Retina (tissue), 1 donor: ENCODE measurements at places on chromosomes 1 and 21.

DNA sequence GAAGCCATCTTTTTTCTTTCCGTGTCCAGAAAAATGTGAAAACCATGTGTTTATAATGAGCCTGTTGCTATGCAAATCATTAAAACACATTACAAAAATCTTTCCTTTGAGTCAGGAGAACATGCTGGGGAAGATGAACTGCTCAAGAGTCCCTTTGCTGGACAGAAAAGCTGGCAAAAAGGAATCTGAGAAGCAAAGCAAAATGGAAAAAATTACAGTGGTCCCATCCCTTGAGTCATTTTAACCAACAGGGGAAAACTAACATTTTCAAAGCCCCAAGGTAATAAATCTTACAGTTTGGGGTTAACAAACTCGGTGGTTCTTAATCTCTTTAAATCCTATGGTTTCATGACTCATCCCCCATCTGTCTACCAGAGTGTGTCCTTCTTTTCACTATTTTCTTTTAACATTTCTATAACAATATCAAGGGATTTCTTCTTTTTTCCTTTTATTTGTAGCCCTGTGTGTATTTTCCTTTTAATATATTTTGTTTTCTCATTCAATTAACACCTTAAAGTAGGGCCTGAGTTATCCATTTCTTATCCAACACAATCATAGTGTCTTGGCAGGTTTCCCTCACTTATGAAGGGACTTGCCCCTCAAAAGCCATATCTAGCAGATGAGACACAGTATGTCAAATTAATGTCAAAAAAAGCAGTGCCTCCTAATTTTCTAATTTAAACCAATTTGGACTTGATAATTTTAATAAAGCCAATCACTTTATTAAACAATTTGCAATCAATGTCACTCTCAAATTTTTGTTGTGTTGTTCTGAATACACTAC, 105.4 kb downstream of the PTPN14 start:
- DNase-seq = no peak

GRCh38 chr1:201358596-201358995, 18.9 kb downstream of the TNNT2 start:
- no peak for DNase-seq

DNA sequence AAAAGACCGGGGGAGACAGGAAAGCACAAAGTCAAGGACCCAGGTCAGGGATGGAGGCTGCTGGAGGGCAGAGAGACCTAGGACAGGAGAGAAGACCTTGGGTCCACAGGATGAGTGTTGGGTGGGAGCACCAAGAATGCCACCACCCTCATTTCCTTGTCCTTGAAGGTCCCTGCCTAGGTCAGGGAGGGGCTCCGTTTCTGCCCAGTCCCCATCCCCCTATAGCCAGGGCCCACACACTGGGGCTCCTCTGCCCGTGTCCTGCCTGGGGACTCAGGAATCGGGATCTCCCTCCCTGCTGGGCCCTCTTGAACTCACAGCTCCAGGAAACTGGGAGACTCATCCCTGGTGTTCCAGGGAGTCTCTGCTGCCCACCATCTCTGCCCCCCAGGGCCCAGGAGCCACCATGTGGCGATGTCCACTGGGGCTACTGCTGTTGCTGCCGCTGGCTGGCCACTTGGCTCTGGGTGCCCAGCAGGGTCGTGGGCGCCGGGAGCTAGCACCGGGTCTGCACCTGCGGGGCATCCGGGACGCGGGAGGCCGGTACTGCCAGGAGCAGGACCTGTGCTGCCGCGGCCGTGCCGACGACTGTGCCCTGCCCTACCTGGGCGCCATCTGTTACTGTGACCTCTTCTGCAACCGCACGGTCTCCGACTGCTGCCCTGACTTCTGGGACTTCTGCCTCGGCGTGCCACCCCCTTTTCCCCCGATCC, 584 bp downstream of the TINAGL1 start:
- no peak for DNase-seq

- no peak for DNase-seq
Measured at GRCh38 chr1:69246109-69246508, 321.6 kb upstream of the LRRC7 start.

DNA sequence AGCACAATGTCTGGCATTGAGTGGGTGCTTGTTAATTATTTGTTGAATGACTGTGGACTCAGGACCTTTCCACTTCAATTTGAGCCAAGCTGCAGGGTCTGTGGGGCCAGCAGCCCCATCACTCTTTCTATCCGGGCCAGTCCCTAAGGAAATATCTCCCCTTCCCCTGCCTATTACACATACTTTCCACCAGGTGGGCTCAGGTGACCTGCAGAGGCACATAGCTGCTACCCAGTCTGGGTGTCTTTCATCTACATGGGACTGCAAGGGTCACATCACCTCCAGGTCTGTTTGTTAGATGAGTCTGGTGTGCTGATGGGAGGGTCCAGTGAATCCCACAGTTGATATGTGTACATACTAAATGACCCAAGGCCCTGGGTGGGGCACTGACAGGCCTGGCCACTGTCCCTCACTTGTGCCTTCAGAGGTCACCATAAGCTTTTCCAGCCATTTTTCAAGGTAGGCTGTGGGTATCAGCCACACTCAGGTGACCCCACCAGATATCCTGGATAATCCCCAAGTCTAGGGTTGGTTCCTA, 59.5 kb upstream of the KDM4A start:
- no peak for DNase-seq

GRCh38 chr21:45096217-45096616, 21.8 kb downstream of the ADARB1 start:
- no peak for DNase-seq

GRCh38 chr1:82795508-82796149, 994.9 kb downstream of the ADGRL2 start:
- DNase-seq = no peak

DNA sequence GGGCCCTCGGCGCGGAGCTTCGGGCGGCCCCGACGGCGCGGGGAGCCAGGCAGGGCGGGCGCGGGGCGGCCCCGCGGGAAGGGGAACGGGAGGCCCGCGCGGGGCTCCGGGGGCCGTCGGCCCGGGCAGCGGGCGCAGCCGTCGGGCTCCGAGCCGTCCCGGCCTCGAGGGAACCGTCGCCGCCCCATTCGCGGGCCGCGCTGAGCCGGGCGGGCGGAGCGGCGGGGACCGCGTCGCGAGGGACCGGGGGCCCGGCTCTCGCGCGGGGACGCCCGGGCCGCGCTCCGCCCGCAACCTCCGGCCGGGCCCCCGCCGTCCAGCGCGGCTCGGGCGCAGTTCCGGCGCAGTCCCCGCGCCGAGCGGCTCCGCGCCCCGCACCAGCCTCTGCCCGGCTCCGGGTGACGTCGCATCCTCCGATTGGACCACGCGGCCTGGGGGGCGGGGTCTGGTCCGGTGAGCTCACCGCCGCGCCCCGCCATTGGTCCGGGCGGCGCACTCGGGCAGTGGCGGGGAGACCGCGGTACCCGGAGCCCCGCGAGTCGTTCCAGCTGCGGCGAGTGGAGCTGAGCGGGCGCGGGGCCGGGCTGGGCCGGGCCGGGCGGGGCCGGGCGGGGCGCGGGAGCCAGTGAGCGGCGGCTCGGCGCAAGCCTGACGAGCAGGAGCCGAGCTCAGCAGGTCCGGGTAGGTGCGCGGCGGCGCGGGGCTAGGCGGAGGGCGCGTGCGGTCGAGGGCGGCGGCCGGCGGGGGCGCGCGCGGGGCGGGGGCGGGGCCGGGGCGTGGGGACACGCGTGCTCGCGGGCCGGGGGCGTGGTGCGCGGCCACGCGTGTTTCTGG, 66.7 kb upstream of the VAMP3 start:
- peak; percentile 95 for DNase-seq

- DNase-seq = no peak
Measured at GRCh38 chr1:18938008-18938706, 18.3 kb downstream of the IFFO2 start.

GRCh38 chr1:7636795-7637526, 134.1 kb upstream of the VAMP3 start:
- DNase-seq = no peak

DNA sequence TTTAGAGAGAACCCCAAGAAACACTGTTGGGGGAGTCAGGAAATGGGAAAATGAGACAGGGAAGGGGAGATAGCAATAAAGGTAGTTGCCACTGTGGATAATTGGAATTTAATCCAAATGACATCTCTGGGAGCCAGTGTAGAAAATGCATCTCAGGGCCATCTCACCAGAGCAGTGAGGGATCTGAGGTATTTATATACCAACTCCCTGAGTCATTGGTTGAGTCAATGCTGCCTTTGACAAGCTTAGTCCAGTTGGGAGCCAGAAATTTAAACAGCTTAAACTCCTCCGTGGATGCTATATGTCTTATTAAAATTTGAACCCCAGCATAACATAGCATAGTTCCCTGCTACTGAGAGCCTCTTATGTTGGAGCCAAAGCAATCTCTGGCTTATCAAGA, 140.3 kb downstream of the SLC30A10 start:
- DNase-seq = no peak

- DNase-seq = no peak
Measured at GRCh38 chr1:152005360-152005912, 11.8 kb upstream of the S100A10 start.

DNA sequence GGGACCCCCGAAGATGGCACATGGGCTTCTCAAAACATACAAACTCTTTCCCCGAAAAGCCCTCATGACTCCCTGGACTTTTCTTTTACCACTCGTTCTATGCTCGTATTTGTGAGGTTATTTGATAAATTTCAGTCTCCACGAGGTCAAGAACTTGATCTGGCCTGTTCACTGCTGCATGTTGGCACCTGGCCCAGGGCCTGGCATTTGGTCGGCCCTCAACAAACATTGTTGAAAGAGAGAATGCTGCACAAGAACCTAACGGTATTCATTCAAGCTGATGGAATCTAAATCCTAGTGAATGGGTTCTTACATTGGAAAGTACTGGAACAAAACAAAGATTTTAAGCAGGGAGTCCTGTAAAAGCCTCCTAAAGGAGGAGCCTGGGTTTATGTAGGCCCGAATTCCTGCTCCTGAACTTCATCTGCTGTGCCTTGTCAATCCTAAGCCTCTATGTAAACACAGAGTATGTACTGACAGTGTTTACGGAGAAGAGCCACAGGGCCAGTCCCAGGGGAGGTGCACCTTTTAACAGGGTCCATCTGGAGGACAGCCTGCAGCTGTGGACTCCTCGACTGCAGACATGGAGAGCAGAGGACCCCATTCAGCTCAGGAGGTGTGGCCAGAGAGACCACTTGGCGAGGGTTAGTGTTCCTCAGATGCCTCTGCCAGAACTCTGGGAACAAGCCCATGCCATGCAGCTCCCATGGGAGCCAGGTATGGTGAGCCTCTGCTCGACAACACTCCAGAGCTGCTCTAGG, 46.9 kb downstream of the L1TD1 start:
- no peak for DNase-seq

DNA sequence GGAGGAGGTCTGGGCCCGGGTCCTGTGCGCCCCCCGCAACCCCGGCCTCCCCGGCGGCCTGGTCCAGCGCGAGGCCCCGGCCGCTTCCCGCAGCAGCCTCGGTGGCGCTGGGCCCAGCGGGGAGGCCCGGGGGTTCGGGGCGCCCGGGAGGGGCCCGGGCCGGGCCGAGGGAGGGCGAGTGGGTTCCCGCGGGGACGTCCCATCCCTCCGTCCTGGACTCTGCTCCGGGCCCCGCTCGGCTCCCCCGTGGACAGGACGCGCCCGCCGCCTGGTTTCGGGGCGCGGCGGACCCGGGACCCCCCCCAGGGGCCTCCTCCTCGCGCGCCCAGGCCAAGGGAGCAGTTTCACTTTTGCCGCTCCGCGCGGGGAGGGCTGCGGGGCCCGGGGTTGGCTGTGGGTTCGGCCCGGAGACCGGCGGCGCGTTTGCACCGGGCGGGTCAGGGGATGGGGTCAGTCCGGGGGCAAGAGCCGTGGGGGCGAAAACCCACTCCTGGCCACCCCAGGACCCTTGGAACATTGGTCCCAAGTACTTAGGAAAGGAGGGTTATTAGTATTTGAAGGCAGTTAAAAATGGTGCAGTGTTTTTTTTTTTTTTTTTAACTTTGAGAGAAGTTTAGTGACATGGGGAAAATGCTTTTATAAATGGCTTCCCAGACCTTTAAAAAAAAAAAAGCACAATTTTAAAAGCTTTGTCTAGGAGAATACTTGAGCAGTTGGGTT, 677 bp downstream of the AGPAT3 start:
- DNase-seq = peak; percentile 53

GRCh38 chr1:74683656-74684055, 10.1 kb upstream of the ERICH3 start:
- no peak for DNase-seq

- DNase-seq = no peak
Measured at GRCh38 chr1:100581096-100581705, 43.3 kb downstream of the GPR88 start.

- DNase-seq = no peak
Measured at GRCh38 chr1:31981456-31981839, 32.2 kb upstream of the KHDRBS1 start.

GRCh38 chr1:29349871-29350491, 113.7 kb downstream of the PTPRU start:
- no peak for DNase-seq

- DNase-seq = no peak
Measured at GRCh38 chr1:24384251-24385090, 29.1 kb downstream of the STPG1 start.

GRCh38 chr1:224198572-224198971, 15.5 kb downstream of the DEGS1 start:
- DNase-seq = no peak

GRCh38 chr1:15475752-15476314, at the start of gene CELA2B:
Gene CELA2B (plus strand): TSS chr1:15476104. CDS start chr1:15476126, 22 bp downstream.
- DNase-seq = no peak

GRCh38 chr21:35136586-35137219, 87.6 kb upstream of the RUNX1 start:
- no peak for DNase-seq

DNA sequence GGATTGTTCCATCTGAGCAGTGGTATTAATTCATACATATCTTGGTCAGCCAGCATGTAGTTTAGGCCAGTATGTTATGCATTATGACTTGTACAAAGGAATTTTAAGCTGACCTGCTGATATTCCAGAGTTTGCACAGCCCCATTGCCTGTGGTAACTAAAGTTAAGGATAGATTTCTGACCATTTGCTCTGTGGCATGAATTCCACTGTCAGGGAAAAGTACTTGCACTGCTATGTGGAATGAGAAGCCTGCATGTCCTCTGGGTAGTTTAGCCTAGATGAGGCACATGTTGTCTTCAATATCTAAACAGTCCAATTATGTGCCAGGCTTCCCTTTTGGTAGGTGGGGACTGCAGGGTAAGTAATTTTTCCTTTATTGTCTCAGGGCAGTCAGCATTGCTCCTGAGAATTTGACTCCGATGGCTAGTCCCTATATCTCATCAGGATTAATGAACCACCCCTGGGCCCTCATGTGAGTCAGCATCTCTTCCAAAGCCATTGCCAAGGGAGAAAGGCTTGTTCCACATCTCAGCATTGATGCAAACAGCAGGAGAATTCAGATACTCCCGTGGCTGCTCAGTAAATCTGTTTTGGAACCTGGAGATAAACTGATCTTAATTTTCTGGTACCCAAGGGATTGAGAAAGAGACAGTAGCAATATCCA, 30.2 kb downstream of the NEK7 start:
- no peak for DNase-seq

- DNase-seq = no peak
Measured at GRCh38 chr1:16971341-16972188, 8.9 kb downstream of the MFAP2 start.
